COLO829 (cell line): ENCODE measurements at places on chromosomes 1 and 21.
A peak's percentile ranks its signal among the peaks of the same experiment; 100 is the strongest.

GRCh38 chr1:185426848-185427247, 109.8 kb upstream of the IVNS1ABP start:
- peak; percentile 53 for DNase-seq

DNA sequence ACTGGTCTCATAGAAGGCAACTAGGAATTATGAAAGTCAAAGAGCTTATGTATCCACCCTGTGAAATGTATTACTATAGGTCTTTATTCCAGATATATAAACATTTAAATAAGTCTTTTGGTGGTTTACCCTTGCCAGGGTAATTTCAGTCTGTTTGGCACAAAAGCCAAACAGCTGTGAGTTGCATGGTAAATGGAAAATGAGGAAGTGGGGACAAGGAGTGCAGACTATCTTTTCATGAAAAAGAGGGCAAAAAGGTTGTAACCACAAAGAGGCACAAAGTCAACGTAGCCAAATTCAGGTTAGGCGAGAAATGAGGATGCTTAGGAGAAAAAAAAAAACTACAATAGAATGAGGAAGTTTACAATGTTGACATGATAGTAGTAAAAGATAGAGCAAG, 492.3 kb upstream of the PRMT6 start:
- no peak for DNase-seq

DNA sequence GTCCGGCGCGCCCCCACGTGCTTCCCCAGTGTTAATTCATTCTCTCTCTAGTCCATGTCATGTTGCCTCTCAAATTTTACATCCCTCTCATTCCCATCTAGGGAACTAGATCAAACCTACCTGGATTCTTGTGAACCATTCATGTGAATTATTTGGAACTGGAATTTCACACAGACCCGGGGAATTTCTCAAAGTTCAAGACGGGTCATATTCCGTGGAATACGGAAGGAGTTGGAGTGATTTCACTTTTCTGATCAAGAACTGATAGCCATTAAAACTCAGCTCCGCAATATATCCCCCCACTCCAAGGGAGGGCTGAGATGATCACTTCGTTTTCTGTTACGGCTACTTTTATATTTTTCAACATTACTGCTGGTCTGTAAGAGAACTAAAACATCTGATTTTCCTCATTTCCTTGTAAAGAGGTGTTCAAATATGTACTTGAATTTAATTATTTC, 1.0 kb upstream of the ENO1 start:
- DNase-seq = no peak

DNA sequence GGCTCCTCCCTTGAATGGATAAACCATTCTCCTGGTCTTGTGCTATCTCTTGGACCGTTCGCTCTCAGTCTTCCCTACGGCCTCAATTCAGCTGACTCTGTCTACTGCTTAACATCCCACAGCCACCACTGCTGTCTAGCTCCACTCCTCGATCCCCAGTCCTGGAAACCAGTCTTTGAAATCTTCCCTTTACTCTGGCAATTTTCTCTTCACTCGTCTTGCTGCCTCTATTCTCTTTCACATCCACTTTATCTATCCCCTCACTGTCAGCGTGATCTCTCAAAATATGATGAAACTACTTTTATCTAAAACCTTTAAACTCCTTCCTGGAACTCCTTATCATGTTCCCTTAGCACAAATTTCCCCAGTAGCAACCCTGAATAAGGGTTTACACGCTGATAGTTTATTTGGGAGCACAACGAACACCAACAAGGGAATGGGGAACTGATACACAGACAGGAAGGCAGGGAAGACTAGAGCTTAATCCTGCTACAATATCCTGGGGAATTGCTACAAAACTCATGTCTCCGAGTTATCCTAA, 131.6 kb upstream of the SAMSN1 start:
- DNase-seq = no peak

- no peak for DNase-seq
These were observed 33.6 kb upstream of the RAP1GAP start for GRCh38 chr1:21702780-21703179.

DNA sequence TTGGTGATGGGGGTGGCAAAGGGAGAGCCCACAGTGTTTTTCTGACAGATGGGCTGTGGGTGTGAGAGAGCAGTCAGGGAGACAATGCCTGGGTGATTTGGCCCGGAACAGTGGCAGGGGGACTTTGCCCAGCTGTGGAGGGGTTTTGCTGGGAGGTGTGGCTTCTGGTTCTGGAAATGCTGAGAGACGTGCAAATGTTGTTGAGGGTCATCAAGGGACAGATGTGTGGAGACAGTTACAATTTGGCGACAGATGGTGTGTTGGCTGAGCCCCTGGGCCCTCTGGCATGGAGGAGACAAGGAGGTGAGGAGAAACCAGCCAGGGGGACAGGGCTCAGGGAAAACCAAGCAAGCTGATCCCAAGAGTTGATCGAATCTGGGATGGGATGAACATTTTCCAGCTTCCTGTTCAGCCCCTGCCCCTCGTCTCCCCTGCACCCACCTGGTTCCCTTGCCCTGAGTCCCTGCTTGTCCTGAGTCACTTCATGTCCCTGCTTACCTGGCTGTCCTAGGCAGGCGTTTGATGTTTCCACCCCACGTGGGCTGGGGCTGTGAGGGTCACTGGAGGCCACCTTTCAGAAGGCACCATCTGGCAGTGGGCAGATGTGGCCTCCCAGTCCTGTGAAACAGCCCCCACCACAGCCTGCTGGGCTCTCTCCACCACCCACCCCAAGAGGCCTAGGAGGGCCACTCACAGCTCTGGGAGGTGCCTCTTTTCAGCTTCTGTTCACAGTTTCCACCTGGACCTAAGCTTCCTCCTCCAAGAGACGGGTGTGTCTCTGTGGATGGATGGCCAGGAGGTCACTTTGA, 15.8 kb upstream of the ZNF678 start:
- DNase-seq = no peak

- DNase-seq = no peak
These were observed 26.4 kb upstream of the SUMO3 start for GRCh38 chr21:44844256-44844655.

GRCh38 chr21:27024301-27024700, 57.4 kb upstream of the ADAMTS5 start:
- DNase-seq = no peak

- no peak for DNase-seq
These were observed 21.8 kb downstream of the PTPRC start for GRCh38 chr1:198660341-198661261.

GRCh38 chr21:43736224-43736883, 17.4 kb downstream of the PDXK start:
- peak; percentile 31 for DNase-seq

DNA sequence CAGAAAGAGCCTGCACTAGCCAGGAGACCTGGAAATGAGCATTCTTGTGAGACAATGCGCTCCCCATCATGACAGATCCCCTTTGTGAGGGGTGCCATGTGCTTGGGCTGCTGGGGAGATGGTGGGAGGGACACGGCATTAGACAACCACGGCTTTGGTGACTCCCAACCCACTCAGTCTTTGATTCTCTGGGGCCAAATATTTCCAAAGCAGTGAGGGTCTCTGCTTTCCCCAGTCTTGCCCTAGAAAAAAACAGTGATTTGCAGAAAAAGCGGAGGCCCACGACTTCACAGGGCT, 10.2 kb downstream of the SLC45A3 start:
- DNase-seq = no peak

DNA sequence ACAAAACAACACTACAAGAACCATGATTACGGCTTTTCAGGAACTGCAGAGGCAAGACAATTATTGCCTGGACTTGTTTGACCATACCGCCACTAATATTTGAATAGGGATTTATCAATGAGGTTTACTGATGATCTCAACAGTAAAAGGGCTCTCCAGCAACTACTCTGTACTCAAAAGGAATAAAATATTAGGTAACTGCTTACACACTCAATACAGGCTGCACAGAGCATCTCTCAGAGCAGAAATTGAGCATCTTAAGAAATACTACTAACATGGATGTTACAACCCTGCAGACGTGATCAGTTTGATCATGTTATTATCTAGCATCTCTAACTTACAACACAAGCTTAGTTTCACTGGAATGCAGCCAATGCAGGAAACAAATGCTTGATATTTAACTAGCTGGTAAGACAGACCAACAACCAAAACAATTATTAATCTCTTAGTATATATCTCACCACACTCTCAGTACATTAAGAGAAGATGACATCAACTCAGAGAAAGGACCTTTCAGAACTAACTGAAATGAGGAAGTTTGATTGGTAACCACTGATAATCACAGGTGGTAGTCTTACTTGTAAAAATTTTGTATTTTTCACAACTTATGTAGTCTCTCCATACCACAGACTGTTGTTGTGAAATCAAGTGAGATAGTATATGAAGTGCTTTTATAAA, 52.2 kb downstream of the PUM1 start:
- DNase-seq = no peak

DNA sequence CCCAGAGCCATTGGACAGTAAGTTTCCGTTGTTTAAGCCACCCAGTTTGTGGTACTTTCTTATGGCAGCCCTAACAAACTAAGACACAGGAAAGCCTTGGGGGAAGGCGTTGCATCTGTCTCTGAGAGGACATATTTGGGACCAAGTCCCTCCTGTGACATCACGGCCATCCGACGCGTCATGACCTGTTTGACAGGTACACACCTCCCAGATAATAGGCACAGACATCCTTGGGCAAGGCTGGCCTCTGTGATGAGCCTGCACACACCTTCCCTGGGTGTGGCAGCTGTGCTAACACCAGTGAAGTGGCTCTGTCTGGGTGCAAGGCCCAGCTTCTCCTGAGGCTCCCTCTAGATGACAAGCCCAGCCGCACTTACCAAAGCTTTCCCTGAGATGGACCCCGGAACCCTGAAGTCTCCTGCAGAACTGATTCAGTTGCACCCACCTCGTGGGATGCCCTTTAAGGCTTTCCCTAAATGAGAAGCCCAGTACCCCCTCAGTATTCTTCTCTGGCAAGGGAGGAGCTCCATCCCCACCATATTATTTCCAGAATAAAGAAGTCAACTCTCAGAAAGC, 136.5 kb downstream of the ZSCAN20 start:
- DNase-seq = no peak

DNA sequence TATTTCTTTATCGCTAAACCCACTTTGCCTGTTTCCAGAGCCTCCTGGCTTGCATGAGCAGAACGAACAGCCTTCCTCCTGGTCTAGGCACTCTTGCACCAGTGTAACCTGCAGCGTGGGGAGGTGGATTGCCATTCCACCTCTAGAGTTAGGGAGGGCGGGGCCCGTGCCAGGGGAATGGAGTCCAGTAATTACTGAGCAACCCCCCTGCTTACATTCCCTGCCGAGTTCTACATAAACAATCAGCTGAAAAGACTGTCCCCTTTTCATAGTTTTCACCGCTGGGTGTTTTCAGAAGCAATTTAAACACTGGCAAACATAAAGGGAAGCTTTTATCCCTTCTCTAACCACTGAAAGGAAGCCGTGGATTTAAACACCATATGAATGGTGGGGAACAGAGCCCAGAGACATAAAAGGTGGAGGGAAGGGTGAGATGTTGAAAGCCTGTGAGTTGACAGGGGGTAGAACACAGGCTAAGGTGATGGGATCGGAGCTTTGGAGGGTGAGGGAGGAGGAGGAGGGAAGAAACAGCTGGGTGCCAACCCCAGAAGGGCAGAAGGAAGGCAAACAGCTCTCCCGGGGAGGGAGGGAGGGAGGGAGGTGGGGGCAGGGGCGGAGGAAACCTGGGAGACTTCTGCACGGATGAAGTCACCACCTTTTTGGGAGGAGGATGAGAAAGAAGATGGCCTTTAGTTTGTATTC, 68.0 kb upstream of the WDR26 start:
- DNase-seq = peak; percentile 78

DNA sequence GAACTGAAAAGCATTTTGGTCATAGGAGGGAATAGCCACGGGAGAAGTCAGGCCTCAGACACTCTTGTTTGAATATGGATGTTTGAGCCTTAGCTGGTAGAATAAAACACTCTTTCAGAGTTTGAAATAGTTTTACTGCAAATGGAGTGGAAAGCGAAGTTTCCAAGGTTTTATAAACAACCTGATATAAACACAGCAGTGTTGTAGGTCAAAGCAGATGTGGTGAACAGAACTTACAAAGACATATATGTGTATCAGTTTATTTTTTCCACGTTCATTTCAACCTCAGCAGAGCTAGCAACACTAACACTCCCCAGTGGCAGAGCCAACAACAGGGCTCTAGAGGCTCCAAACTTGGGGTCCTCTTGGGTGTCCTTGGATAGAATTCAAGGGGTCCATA, 89.9 kb downstream of the WLS start:
- no peak for DNase-seq

GRCh38 chr1:182971219-182971618, 18.3 kb upstream of the SHCBP1L start:
- no peak for DNase-seq

DNA sequence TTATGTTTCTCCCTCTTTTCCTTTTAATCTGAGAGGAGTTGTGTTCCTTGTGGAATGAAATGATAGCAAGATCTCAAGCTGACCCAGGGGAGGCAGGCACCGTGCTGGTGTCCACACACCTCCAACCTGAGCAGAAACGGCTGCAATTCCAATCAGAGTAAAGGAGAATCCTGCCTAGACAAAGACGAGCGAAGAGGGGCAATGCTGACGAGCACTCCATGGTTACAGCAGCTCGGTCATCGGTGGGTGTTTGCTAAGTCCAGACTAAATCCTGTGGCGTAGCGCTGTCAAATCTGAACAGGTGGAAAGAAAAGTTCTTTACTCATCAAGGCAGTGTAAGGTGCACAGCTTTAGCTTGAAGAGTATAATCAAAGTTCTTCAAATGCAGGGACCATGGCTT, 74.8 kb downstream of the PLD5 start:
- no peak for DNase-seq

DNA sequence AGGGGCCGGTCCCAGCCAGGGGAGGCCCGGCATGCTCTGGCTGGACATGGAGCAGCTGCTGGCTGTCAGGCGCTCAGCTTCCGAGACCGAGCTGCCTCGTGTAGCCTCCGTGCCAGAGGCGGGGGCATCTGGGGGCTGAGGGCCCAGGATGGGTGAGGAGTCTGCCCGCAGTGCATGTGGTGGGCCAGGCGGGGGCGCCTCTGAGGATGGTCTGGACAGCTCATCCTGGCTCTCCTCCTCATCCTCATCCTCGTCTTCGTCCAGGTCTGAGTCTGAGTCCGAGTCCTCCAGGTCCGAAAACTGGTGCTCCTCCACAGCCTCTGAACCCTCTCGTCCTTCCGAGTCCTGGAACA, 28.9 kb upstream of the EDN2 start:
- DNase-seq = no peak
